K562 (cell line): ENCODE measurements at places on chromosomes 11 and 22.
A peak's percentile ranks its signal among the peaks of the same experiment; 100 is the strongest.

DNA sequence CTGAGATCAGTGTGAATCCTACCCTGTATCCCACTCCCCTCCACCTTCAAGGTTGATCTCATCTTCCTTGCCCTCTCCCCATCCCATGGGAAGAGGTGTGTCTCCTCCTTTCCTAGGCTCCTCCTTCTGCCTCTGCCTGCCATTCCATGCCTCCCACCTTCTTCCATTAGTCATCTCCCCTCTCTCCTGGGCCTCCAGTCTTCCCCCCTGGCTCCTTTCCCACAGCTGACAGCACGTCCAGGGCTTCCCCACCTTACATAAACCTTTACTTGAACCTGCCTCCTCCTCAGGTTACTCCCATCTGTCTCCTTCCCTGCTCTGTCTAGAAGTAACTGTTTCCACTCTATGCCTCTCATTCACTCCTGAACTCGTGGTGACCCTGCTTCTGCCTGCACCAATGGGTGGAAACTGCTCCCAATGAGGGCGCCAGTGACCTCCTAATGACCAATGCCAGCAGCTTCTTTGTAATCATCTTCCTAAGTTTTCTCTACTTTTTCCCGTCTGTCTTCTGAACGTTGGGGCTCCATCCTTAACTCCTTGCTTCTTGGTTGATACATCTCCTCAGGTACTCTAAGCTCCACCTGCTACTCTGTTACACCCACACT lies 266.9 kb upstream of the NARS2 start:
- no peak for DNase-seq

DNA sequence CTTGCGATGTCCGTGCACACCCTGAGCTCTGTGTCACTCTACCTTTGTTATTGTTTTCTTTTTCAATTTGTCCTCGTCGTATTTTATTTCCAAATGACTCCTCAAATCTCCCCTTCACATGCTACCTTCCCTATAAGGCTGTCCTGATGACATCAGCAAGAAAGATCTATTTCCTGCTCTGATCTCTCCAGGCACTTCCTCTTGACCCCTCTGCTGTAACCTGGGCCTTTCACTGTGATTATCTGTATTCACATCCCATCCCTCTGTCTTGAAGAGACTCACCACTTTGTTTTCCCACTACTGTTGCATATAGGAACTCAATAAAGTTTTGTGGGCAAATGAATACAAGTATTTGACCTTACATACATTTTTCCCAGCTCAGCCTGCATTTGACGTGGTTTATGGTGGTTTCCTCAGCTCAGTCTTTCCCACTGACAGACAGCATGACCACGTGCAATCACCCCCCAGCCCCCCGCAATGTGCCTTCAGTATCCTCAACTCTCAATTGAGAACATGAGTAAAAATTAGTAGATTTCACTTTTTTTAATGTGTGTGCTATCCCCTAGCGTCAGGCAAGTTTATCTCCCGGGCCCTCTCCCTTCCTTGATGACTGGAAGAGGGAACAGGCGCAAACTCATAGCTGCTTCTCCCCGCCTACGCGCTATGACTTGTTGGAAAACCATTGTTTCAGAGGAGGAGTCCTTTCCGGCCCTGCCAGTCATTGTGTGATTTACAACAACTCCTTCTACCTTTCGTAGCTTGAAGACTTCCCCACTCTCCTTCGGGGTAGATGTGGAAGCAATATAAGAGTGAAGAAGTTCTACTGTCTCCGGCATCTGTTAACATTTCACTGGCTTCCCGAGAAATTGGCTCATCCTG lies 498.5 kb downstream of the NTM start:
- DNase-seq, result no peak

- DNase-seq, result no peak
These were observed 115.0 kb downstream of the GGTLC2 start for GRCh38 chr22:22759371-22759770.

DNA sequence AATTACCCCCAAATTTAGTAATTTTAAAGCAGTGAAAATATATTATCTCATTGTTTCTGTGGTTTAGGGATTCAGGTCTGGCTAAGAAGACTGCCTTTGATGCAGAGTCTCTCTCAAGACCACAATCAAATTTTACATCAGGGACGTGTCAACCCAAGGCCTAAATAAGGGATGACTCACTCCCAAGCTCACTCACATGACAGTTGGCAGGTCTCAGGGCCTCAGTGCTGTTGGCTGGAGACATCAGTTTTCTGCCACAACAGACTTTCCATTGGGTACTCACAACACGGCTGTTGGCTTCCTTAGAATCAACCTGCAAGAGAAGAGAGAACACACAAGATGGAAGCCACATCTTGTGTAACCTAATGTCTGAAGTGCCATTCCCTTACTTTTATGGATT lies 377.3 kb downstream of the FAM181B start:
- no peak for DNase-seq

DNA sequence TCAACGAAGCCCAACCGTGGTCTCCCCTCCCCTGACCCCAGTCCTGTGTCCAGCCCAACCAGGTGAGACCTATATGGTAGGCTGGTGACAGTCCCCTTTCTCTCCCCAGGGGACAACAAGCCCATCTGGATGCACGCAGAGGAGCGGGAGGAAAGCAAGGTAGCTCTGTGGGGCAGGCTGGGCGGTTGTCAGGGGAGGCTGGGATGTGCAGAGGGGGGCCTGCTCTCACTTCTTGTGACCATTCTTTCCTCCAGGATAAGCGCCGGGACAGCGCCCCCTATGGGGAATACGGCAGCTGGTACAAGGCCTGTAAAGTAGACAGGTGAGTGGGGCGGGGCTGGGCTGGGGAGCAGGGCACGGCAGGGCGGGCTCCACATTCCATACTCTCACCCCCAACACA lies 3.5 kb upstream of the RAB1B start:
- peak; percentile 53 for DNase-seq

DNA sequence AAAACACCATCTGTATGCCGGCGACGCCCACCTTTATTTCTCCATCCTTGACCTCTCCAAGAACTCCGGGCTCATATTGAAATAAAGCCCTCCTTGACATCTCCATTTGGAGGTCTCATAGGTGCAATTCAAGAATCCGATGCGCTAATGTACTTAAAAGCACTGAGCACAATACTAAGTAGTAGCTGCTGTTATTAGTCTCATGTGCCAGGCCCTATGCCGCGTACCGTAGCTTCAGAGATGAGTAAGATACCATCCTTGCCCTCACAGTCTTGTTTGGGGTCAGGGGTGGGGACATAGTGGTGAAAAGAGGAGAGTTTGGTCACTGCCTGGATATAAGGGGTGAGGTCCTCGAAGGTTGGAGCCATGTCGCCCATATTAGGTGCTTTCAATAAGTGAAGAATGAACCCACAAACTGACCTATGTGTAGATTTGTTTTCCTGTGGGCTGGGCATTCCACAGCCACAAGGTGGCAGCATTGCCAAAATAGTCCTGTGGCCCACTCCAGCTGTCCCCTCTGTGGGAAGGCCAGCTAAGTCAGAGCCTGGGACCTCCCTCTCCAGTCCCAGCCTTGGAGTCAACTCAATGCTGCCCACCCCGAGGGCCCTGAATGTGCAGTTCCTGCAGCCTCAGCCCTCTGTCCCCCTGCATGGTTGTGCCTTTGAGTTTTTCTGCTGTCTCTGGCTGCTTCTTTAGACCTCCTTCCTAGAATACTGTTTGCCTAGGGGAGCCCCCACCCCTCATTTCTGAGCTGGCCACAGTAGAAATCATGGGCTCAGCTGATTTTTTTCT lies 6.5 kb downstream of the DCPS start:
- DNase-seq, result peak; percentile 74

DNA sequence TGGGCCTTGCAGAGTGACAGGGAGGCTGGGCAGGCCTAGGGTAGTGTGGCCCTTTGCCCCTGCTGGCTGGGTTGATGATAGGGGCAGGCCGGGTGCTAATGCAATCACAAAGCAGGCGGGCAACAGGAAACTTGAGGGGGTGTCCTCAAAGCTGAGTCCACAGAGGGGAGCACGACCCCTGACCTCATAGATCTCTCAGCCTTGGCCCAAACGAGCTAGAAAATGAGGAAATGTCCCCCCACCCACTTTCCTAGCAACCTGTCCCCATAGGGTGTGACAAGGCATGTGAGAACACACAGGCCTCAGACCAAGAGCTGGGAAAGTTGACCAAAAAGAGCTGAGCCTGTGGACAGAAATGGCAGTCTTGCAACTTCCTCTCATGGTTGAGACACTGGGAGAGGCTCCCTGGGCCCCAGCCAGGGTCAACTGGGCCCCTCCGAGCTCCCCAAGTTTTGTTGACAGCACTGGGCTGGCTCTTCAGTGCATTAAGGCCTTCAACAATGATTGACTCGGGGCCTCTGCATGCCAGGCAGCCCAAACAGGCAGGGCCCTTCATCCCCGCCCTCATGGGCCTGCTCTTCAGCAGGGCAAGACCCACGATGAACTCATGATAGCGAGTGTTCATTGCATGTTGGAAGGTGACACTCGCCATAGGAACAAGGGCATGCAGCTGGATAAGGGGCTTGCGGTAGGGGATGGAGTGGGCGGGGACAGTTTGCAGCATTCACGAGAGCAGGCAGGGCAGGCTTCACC lies 9.8 kb upstream of the SPI1 start:
- DNase-seq, result peak; percentile 6

- no peak for DNase-seq
These were observed 65.8 kb upstream of the RASSF10 start for GRCh38 chr11:12943311-12943710.

- DNase-seq, result no peak
These were observed 58.8 kb upstream of the RDX start for GRCh38 chr11:110355011-110355744.

- no peak for DNase-seq
These were observed 53.4 kb upstream of the SPATA19 start for GRCh38 chr11:133898770-133899115.

- DNase-seq, result no peak
These were observed 530.6 kb upstream of the KIRREL3 start for GRCh38 chr11:127531167-127531566.

DNA sequence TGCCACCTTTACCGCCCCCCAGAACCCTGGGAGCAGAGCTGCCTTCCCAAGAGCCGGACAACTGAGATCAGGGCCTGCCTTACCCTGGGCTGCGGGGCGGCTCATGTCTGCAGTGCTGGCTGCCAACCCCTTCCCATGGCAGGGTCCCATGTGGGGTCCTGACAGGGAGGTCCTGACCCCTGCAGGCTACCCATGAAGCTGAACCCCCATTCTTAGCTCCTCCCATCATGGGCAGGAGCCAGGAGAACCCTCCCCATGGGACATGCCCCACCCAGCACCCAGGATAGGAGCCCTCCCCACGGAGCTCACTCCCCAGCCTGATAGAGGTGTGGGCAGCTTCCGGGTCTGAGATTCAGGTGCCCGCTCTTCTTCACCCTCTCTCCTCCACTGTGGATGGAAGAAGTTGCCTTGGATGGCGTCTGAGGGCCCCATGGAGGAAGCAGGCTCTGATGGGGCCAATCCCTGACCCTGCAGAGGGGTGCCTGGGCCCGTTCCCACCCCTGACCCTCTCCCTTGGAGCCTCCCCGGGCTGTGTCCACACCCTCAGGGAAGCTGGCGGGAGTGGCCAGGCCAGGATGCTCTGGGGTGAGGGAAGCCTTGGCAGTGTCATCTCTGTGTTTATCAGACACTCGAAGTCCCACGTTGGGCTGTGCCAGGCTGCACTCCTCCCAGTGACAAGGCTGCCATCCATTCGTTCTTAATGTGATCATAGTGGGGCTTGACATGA lies 1508.2 kb downstream of the BRD1 start:
- no peak for DNase-seq

DNA sequence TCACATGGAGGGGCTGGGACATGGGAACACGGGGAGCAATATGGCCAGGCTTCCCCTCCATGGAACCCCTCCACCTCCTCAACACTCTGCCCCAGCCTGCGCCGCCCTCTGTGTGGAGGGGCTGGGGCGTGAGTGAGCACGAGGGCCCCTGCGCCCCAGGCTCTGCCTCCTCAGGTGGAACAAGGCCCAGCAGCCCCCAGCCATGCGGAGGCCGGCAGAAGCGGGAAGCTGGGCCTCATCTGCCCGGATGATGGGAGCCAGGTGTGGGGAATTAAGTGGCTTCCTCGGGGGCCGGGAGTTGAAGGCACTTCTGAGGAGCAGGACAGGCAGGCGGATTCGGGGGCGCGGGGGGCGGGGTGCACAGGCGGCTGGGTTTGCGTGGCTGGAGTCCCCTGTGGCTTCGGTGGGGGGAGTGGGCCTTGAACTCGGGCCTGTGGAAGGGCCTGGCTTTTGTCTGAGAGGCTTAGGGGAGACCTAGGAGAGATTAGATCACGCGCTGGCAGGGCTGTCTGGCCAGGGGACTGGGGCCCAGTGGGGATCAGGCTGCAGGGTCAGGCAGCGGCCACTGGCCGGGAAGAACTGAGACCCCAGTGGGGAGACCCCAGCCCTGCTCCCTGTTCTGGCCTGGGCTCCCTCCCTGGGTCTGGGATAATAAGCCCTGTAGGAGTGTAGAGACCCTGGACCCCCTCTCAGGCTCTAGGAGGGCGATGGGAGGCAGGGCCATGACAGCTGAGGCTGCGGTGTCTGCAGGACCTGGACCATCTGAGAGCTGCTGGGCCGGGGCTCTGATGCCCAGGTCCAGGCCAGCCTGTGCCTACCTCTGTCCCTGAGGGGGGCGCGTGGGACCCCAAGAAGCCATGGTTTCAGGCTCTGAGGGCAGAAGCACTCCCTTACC lies 13.3 kb downstream of the PRR33 start:
- DNase-seq, result no peak

- DNase-seq, result no peak
These were observed 18.0 kb downstream of the MAPK1 start for GRCh38 chr22:21849489-21849888.

GRCh38 chr22:24845041-24845898 lies 39.3 kb downstream of the SGSM1 start:
- DNase-seq, result no peak

DNA sequence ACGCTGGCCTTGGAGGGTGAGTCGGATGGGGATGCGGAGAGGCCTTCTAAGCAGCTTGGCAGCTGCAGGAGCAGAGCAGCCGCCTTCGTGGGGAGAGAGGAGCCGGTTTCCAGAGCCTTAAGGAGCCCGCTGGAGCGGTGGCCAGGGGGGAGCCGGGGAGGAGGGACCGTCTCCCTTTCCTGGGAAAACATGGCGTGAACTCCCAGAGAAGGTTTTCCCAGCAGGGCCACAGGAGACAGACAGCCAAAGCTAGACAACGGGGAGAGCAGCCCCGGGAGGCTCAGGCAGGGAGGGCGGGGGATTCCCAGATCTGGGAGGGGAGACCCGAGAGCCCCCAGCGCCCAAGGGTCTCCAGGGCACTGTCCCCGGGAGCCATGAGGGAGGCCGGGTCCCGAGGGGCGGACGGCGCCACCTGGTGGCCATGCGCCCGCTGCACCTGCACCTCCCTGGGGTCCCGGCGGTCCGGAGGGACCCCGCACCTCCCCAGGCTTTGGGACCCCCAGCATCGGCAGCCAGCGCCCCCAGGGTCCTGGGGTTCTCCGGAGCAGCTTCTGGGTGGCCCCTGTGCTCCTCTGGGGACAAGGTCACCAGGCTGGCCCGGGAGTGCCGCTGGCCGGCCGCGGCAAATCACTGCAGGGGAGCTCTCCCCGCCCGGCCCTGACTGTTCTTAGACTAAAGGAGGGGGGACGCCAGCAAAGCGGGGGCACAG lies 2.4 kb upstream of the SYT8 start:
- DNase-seq, result peak; percentile 85
